ENCODE measurements at places on chromosomes 3 and 15. TPM values are rescaled to one million over a fixed set of nuclear protein-coding genes. Genes with fewer than 3 reads are reported as not detected.

Gene NEK11
- total RNA-seq = 4.2 TPM

Gene ACP3
- not detected for total RNA-seq

Gene AGBL1
- not detected for total RNA-seq

Gene RLBP1
- total RNA-seq = not detected

Gene GCNT3
- total RNA-seq = 105 TPM

Gene CHRNB4
- total RNA-seq = 0.53 TPM

Gene REC114
- total RNA-seq = not detected

Gene RMDN3
- total RNA-seq = 22.3 TPM

Gene CMTM8
- total RNA-seq = 14.7 TPM

Gene OR5K2
- total RNA-seq = not detected
